ENCODE measurements at places on chromosomes 2 and 18.

DNA sequence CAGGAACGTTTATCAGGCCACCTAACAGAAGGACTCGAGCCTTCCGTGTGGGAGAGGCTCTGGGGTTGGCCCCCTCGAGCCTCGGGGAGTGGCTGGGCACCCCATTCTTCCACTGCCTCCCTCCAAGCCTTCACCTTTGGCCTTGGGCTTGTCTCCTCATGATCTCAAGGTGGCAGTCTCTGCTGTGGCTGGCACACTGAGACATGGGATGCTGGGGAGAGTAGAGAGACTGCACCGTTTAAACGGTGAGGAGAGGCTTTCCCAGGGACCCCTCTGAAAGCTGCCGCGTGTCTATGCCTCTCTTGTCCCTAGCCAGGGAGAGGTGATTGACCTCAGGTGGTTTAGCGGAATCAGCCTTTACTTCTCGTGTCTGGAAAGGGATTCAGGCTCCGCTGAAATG lies 71.0 kb downstream of the DCDC2C start:
- DNase-seq, result no peak

DNA sequence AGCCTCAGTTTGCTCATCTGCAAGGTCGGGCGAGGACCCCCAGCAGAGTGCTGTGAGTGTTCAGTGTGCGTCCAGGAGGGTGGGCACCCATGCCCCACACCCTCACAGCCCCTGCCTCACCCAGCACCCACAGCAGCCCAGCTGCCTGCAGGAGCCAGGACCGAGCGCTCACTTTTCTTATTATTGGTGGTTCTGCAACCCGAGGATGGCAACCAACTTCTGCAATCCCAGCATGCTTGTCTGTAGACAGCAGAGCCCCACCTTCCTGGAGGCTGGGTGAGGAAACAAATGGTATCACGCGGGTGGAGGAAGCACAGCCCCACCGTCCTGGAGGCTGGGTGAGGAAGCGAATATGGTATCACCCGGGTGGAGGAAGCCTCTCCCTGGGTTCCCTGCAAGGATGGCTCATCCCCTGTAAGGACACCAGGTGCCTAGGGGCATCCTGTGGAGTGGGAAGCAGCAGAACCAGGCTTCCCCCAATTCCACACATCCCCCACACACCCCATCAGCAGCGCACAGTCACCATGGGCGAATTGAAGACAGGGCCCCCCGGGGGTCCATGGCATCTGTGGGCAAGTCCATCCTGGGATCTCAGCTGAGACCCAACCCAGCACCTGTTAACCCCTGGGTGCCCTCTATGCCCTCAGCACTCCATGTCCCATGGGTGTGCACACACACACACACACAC lies 220.5 kb upstream of the RAB6C start:
- no peak for DNase-seq

- no peak for DNase-seq
Observed at GRCh38 chr2:241410739-241411176, 54.7 kb downstream of the FARP2 start.

DNA sequence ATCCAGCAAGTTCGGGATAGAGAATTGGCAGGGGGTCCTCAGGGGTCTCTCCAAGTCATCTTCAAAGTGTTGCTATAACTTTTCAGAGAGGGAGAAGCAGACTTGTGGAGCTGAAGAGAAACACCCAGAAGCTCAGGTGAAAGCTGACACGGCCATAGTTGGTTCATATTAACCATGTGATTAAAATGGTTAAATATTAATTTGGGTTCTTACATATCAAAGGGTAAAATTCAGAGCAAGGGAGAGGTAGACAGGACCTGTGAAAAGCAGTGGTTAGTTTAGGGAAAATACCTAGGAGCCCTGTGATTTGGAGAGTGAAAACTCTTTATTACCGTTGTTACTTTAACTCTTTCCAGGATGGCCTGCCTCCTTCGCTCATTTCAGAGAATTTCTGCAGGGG lies at the start of gene UGT1A6:
UGT1A6 (plus strand) TSS at position 243 of the 400 bp plus-strand sequence; CDS start at position 358, 115 bp downstream.
- DNase-seq, result no peak

DNA sequence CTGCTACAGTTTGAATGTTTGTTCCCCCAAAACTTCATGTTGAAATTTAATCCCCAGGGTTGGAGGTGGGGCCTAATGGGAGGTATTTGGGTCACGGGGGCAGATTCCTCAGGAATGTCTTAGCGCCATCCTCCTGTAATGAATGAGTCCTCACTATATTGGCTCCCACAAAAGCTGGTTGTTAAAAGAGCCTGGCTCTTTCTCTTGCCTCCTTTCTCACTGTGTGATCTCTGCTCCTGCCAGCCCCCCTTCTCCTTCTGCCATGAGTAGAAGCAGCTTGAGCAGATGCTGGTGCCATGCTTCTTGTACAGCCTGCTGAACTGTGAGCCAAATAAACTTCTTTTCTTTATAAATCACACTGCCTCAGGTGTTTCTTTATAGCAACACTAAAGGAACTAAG lies 721.0 kb upstream of the PKDCC start:
- no peak for DNase-seq

DNA sequence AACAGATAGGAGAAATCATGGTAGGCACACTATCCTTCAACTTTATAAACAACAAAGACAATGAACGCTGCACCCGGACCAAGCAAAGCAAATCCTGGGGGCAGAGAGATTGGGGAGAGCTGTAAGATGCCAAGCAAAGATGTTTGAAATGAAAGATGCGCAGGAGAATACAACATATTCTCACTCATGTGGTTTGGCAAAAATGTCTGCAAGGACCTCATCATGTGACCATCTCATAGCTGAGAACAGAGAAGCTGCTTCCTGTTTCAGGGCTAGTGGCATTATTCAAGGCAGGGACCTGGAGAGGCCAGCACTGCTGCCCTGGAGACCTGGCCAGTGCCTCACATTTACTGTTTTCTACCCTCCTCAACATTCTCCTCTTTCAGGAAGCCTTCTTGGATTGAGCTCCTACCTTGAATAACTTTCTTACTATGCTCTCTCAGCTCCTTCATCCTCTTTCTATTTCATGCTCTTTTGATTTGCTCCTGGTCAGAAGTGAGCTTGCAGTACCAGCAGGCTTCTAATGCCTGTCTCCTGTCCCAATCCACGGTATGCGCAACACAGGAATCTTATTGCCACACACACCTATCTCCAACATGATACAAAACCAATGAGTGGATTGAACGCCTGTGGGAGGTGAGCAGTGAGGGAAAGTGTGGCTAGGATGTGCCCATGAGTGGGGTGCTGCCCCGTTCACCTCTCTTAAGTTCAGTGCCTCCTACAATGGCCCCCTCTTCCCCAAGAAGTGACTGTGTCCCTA lies 133.0 kb downstream of the CELF4 start:
- DNase-seq, result no peak
